ENCODE measurements at places on chromosomes 5 and 9. TPM values are rescaled to one million over a fixed set of nuclear protein-coding genes. Genes with fewer than 3 reads are reported as not detected.

DNA sequence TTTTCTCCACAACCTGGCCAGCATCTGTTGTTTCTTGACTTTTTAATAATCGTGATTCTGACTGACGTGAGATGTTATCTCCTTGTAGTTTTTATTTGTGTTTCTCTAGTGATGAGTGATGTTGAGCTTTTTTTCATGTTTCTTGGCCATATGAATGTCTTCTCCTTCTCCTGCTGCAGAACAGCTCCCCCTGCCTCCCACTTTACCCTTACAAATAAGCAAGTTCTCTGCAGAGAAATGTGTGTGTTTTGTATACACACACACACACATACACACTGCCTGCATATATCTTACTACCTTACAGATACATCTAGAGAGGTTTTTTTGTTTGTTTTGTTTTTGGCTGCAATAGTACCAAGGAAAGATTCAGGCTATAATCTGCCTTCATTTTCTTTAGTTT lies 88.7 kb upstream of the PHF24 start:
- DNase-seq, result no peak

DNA sequence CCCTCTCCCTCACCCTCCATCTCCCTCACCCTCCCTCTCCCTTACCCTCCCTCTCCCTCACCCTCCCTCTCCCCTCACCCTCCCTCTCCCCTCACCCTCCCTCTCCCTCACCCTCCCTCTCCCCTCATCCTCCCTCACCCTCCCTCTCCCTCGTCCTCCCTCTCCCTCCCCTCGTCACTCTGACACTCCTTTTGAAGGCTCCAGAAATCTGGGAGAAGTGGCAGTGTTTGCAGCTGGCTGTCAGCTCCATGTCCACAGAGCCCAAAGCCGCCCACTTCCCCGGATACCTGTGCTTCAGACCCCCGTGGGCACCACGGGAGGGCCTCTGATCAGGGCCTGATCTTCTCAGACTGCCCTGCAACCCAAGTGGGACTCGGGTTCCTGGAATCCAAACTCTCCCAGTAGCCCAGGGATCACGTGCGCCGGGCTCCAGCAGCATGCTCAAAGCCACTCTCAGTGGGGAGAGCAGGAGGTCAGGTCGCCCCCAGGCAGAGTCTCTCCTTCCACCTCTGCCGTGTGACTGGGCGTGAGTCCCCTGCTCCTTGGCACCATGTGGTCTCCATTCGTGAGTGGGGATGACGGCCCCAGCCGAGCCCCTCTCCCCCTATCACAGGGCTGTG lies 33.1 kb downstream of the DBH start:
- no peak for DNase-seq

GBA2 gene
- total RNA-seq, result 60.5 TPM

NR2F1 gene
- 0.25 TPM for total RNA-seq

GRCh38 chr9:87603854-87604490 lies 106.3 kb downstream of the DAPK1 start:
- no peak for DNase-seq

DNA sequence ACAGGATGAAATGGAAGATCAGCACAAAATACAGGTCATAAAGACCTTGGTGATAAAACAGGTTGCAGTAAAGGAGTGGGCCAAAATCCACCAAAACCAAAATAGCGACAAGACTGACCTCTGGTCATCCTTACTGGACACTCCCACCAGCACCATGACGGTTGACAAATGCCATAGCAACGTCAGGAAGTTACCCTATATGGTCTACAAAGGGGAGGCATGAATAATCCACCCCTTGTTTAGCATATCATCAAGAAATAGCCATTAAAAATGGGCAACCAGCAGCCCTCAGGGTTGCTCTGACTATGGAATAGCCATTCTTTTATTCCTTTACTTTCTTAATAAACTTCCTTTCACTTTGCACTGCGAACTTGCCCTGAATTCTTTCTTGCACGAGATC lies 6.0 kb upstream of the NDUFB6 start:
- DNase-seq, result no peak

MEF2C gene
- 2.5 TPM for total RNA-seq

CD72 gene
- total RNA-seq, result 2.5 TPM

DNA sequence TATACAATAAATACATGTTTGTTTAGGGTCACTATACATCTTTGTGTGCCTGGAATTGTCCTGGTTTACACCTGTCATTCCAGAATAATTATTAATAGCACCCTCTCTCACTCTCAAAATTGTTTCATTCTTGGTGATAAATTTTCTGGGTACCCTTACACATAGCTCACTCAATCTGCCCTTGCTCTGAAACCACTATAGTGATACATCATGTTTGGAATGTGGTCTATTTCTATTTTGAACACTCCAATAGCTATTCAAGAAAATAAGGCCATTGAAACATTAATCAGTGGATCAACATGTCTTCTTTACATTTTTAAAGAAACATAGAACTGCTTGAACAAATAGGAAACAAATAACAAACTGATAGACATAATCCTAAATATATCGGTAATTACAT lies 158.7 kb downstream of the ARRDC3 start:
- DNase-seq, result no peak

GEMIN5 gene
- total RNA-seq, result 7.4 TPM

GRCh38 chr5:168790002-168790635 lies 211.0 kb upstream of the PANK3 start:
- DNase-seq, result no peak

GRCh38 chr9:19411316-19411715 lies 2.5 kb downstream of the ACER2 start:
- no peak for DNase-seq

DNA sequence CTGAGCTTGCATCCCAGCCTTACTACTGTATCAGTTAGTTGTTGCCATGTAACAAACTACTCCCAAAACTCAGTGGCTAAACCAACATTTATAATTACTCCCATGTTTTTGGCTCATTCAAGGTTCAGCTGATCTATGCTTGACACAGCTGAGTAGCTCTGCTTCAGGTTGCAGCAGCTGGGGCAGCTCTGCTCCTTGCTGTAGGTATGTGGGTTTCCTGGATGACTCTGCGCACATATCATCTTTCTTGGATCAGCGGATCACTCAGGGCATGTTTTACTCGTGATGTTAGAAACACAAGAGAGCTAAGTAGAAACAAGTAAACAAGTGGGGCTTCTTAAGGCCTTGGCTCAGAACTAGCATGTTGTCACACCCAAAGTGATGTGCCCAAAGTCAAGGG lies 15.1 kb downstream of the TEK start:
- no peak for DNase-seq

BTNL3 gene
- not detected for total RNA-seq

GRCh38 chr5:68367717-68368116 lies 152.2 kb downstream of the PIK3R1 start:
- DNase-seq, result no peak

- DNase-seq, result no peak
Observed at GRCh38 chr5:59917121-59917520, 23.6 kb upstream of the PDE4D start.

DNA sequence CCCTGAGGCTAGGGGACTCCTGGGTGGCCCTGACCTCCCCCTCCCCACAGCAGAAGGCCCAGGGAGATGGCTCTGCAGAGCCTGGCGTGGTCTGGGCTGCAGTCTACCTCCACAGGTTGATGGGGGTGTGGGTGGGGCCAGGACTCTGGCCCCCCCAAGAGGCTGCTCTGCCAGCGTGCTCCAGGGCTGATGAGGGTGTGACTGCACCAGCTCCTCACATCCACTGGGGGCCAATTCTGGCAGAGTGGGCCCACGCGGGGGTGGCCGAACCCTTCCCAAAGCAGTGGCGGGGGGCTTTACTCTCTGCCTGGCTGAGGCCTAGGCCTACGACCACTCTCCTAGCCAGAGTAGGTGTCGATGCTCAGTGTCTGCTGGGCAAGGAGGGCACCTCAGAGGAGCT lies 28.0 kb upstream of the UBAC1 start:
- no peak for DNase-seq

DNA sequence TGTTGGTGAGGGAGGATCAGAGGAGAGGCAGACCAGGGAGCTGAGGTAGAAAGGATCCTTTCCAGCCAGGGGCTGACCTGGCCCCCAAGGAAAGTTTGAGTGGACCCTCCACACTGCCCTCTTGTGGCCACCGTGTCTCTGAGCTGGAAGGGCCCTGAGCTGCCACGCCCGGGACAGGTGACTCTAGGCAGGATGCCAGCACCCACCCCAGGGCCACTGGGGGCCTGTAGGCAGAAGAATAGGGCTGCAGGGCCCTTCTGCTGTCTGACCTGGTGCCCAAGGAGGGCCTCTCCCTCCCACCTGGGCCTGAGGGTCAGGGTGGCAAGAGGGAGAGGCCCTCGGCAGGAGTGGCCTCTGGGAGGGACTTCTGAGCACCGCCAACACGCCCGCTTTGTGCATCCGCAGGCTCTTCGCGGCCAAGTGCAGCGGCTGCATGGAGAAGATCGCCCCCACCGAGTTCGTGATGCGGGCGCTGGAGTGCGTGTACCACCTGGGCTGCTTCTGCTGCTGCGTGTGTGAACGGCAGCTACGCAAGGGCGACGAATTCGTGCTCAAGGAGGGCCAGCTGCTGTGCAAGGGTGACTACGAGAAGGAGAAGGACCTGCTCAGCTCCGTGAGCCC lies 76.8 kb downstream of the LMX1B start:
- DNase-seq, result peak; percentile 19

DNA sequence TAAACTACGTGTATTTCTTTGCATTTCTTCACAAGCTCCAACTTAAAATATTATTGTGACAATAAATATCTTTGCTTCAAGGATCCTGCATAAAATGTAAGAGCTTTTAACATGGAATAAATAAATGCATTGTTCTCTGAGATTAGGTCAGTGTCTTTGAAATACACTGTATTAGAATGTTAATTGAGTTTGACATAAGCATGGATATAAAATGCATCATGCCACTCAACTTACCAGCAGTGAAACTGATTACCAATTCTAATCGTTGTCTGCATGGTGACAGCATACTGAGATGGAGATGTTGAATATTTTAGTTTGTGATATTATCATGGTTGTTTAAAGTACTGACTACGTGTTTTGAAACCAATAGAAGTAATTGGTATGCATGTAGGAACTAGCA lies 555.3 kb upstream of the ZNF608 start:
- DNase-seq, result no peak

- no peak for DNase-seq
Observed at GRCh38 chr5:88452820-88453219, 184.2 kb upstream of the TMEM161B start.

GRCh38 chr5:2168601-2169429 lies 286.1 kb upstream of the IRX4 start:
- no peak for DNase-seq

EIF4EBP3 gene
- total RNA-seq, result 10.6 TPM

DNA sequence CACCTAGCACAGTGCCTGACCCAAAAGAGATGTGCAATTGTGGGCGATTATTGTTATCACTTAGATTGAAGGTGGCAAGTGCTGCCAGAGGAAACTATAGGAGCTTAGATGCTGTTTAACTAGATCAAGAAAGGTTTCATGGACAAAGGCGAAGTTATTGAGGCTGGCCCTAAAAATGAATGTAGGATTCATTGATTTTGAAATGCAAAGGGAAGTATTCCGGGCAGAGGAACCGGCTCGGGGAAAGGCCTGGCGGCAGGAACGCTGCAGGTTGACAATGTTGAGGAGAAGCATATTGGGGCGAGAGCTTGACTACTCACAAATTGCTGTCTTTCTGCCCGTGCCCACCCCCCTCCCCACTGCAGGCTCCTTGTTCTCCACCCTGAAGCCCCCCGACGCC lies 37.4 kb upstream of the TTC1 start:
- DNase-seq, result no peak

DNA sequence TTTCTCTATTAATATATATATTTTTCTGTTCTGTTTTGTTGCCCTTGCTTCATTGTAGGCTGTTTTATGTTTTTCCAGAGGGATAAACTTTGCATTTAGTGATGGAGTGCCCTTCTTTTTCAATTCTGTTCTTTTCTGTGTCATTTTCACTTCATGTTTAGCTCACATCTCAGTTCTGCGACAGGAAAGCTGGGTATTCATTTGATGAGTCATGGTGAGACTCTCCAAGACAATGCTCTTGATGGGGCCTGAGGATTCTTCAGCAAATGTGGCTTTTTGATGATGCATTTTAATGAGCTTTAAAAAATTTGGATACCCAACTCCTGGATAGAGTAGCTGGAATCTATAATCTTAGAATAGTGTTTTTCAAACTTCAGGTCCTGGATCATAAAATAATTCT lies 56.5 kb upstream of the SPATA31D4 start:
- no peak for DNase-seq

GRCh38 chr5:80516826-80517225 lies 28.9 kb downstream of the FAM151B start:
- no peak for DNase-seq

EGFL7 gene
- 0.43 TPM for total RNA-seq

- no peak for DNase-seq
Observed at GRCh38 chr9:8564960-8565359, 765.4 kb upstream of the DMAC1 start.

GRCh38 chr9:8278048-8278447 lies 478.5 kb upstream of the DMAC1 start:
- DNase-seq, result no peak

GRCh38 chr9:93582115-93582514 lies 5.7 kb downstream of the PHF2 start:
- no peak for DNase-seq

GRCh38 chr5:60710362-60710761 lies 10.4 kb upstream of the DEPDC1B start:
- DNase-seq, result no peak
